ENCODE measurements at places on chromosomes 16 and 17.

- no peak for DNase-seq
Observed at GRCh38 chr16:20903116-20903898, 2.7 kb downstream of the LYRM1 start.

DNA sequence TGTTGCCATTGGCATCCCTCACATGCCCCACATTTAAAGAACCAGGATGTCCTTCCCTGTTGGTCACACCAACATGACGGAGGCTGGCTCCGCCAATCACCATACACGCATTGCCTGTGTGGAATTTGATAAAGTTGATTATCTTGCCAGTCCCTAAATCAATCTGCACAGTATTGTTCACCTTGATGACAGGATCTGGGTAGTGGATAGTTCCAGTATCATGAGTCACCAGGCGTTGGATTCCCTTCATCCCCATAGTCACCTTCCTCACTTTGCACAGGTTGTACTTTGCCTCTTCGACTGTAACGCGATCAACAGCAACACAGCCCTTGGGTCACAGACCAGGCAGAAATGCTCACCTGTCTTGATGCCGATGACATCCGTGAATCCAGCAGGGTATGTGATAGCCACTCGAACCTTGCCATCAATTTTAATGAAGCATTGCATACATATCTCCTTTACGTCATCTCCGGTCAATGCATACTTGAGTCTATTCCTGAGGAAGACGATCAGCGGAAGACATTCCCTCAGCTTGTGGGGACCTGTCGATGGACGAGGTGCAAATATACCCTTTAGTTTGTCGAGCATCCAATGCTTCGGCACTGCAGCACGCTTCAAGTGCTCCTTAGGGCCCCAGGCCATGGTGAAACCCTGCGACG is 14.2 kb downstream of the CTRB2 start:
- DNase-seq, result no peak

DNA sequence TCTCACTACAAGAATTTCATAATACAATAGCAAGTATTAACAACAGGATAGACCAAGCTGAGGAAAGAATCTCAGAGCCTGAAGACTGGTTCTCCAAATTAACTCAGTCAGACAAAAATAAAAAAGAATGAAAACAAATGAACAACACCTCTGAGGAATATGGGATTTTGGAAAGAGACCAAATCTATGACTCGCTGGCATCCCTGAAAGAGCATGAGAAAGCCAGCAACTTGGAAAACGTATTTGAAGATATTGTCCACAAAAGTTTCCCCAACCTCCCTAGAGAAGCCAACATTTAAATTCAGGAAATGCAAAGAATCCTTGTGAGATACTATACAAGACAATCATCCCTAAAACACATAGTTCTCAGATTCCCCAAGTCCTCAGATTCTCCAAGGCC is 20.9 kb downstream of the NLRP1 start:
- no peak for DNase-seq

GRCh38 chr16:75482434-75483205 is 12.6 kb downstream of the CHST6 start:
- DNase-seq, result no peak

DNA sequence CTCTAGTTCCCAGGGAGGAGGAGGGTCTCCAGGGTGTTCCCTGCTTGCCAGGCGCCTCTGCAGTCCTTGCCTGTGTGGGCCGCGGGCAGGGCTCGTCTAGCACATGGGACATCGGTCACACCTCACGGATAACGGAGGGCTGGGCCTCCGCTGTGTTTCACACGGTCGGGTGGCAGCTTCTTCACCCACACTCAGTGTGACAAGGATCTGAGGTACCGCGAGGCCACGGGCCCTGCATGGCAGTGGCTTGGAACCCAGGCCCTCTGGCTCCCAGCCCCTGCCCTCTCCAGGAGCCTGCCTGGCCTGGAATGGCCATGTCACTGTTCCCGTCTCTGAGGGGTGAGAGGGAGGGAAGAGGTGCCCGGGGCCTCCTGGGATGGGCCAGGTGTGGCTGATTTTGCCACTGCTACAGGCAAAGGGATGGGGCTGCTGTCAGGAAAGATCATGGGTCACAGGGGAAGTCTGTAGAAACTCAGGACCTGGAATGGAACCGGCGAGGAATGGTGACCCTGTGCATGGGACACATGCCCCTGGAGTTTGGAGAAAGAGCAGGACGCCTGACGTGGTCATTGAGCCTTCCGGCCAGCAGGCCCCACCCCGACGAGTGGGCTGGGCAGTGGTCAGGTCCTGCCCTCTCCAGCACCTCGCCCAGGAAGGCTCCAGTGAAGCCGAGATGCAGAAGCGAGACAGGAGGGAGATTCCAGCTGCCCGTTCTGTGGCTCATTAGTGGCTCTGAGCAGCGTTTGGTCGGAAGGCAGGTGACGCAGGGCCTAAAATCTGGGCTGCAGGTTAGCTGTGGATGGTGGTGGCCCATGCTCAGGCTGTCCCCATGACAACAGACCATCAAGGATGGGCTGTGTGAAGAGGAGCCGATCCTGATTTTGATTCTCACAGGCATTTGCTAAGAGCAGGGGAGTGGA is 76.5 kb upstream of the GSE1 start:
- DNase-seq, result no peak

Measured in activated naive CD4-positive, alpha-beta T cell treated with Interleukin-2 at 50 U/mL for 16 hours (primary cell).